Activated CD4-positive, alpha-beta memory T cell treated with anti-CD3 and anti-CD28 coated beads, Interleukin-2, amount 10 ng/mL, durations not matched to agents 7 days and 5 days (primary cell): ENCODE measurements at places on chromosomes 13 and 19.

GRCh38 chr13:33033986-33034385 is 17.8 kb downstream of the KL start:
- DNase-seq, result no peak

DNA sequence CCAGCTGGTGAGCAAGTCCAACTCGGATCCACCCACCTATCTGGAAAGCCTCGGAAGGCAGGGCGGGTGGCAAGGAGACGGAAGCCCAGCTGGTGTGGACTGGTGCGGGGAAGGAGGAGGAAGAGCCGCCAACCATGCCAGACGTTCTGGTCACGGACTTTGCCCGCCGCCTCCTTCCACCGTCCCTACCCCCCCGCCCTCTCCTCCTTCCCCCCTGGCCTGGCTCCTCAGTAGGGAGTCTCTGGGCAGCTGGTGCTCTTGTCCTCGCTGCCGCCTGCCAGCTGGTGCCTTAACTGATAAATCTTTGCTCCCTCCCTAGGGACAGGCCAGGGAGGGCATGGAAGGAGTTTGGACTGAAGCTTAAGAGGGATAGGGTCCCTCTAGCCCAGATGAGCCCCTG is 4.8 kb downstream of the SYNGR4 start:
- DNase-seq, result no peak

- peak; percentile 21 for DNase-seq
Measured at GRCh38 chr13:30845297-30846214, 60.5 kb upstream of the MEDAG start.

DNA sequence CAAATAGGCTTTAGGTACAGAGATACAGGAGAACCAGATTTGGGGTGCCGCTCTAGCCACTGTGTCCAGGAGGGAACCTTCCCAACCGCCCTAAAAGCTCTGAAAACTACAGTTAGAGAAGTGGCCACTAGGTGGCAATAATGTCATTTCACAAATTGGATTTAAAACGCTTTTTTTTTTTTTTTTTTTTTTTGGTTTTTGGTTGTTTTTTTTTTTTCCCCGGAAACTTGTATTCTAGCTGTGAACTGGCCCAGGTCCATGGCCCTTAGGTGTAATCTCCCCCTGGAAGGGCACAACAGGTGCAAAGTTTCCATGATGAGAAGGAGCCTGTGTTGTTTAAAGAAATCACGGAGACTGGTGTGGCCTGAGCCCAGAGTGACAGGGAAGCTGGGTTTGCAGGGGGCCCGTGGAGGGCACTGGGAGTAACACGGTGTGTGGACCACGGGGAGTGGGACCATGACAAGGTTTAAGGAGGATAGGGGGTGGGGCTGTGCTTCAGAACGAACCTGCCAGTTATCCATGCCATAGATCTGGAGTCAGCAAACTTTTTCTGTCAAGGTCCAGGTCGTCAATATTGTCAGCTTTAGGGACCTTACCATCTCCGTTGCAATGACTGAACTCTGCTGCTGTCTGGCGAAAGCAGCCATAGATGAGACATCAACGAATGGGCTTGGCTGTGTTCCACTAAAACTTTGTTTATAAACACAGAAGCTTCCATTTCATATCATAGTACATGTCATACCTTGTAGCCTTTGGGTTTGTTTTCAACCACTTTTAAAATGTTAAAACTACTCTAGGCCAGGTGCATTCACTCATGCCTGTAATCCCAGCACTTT is 10.1 kb downstream of the OR1I1 start:
- peak; percentile 37 for DNase-seq

- no peak for DNase-seq
Measured at GRCh38 chr13:111161601-111162600, 46.8 kb downstream of the ARHGEF7 start.

GRCh38 chr19:28553005-28553404 is 659.9 kb downstream of the UQCRFS1 start:
- no peak for DNase-seq
